ENCODE measurements at places on chromosomes 3 and 15. TPM values are rescaled to one million over a fixed set of nuclear protein-coding genes. Genes with fewer than 3 reads are reported as not detected.

CAMKV gene
- not detected for total RNA-seq

ZBED2 gene
- under 0.01 TPM for total RNA-seq

ADAMTS9 gene
- total RNA-seq: 38.2 TPM

STAB1 gene
- total RNA-seq: 330 TPM

DNA sequence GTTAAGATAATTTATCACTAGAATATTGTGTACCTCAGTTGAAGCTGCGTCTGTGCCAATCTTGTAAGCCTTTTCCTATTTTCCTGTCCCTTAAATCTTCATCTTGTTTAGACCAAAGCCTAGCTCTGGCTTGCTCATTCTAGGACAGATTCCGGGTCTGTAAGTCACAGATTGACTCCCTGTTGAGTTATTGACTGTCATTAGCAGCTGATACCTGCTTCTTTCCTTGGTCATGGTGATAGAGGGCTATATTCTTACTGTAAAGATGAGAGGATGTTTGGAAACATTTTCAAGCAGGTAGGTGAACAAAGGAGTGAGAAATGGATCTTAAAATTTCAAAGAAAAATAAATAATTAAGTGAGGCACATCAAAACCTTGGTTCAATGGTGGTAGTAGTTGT, 200.2 kb downstream of the KCNH8 start:
- no peak for DNase-seq
